Mesothelial cell of epicardium (in vitro differentiated cells): ENCODE measurements at places on chromosomes 2 and 18. TPM values are rescaled to one million over a fixed set of nuclear protein-coding genes. Genes with fewer than 3 reads are reported as not detected.

DNA sequence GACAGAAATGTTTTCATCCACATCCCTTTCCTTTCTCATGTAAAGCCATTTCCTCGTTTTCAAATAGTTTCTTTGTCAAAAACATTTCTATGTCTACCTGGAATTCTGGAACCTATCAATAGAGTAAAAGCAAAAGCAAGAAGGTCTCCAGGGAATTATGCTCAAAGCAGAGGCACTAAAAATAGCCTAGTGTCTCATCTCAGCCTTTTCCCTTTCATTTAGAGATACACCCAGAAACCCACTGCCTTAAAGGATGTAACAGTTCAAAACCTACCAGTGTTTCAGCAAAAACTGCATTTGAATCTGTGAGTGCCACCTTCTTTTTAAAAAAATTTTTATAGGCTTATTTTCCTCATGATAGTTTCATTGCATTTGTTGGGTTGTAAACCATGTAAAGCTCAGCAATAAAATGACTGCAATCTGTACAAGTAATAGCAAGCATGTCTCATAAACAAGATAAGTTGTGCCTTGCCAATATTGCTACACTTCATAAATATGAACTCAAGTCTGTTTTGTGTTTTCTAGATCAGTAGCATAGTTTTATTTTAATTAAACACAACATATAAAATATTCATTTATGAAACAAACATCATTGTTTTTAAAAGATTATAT, 927.3 kb upstream of the ACVR2A start:
- H3K27me3 ChIP-seq, result no peaks in the 10 kb centered on the region
- no peak overlapping the region for H3K4me3 ChIP-seq
- H3K4me1 ChIP-seq, result peaks cover 3% of the 10 kb centered on the region
- no peaks in the 10 kb centered on the region for H3K36me3 ChIP-seq
- H3K27ac ChIP-seq, result no peak overlapping the region
- DNase-seq, result no peak

DNA sequence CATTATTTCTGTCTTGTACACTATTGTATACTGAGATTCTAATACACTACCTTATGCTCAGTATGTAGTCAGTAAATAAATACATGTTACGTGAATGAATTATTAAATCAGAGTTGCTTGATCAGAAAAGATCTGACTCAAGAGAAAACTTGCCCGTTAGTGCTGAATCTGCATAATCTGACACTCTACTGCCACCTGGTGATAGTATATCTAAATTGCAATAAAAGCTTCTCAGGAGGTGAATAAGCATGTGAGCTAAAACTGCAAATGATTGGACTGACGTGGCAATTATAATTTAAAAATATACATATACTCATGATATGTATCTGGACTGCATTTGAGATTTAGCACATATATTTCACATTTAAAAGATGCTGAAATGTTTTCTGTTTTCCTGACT, 70.4 kb downstream of the KIAA1328 start:
- H3K36me3 ChIP-seq, result peaks cover 4% of the 10 kb centered on the region
- no peak for DNase-seq
- no peaks in the 10 kb centered on the region for H3K4me1 ChIP-seq
- H3K27ac ChIP-seq, result no peak overlapping the region

- H3K4me3 ChIP-seq, result no peak overlapping the region
- peaks cover 6% of the 10 kb centered on the region for H3K36me3 ChIP-seq
- H3K27me3 ChIP-seq, result peaks cover 7% of the 10 kb centered on the region
- peaks cover 19% of the 10 kb centered on the region for H3K4me1 ChIP-seq
- no peak overlapping the region for H3K27ac ChIP-seq
Observed at GRCh38 chr2:74735009-74735408, 81.0 kb downstream of the SEMA4F start.

DNA sequence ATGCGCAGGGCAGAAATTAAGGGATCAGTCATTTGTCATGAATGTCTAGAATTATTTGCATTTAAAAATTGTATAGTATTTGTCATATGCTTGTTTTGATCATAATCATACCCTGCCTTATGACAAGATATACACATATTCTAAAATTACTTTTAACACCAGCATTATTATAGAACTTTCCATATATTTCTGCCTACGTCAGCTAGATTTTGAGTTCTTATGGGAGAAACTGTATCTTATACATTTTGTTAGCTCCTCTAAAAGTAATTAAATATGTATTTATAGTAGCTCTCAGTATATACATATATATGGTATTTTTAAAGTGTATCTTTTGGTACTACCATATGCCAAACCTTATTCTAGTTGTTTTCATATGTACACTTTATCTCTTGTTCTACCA, 441.9 kb downstream of the CPS1 start:
- DNase-seq, result no peak
- H3K36me3 ChIP-seq, result no peaks in the 10 kb centered on the region
- H3K4me3 ChIP-seq, result no peak overlapping the region
- H3K27me3 ChIP-seq, result no peaks in the 10 kb centered on the region
- H3K4me1 ChIP-seq, result peaks cover 4% of the 10 kb centered on the region
- no peak overlapping the region for H3K27ac ChIP-seq

- H3K4me3 ChIP-seq, result no peak overlapping the region
- no peaks in the 10 kb centered on the region for H3K27me3 ChIP-seq
- H3K27ac ChIP-seq, result no peak overlapping the region
- peaks cover 23% of the 10 kb centered on the region for H3K4me1 ChIP-seq
Observed at GRCh38 chr2:236550290-236550689, 19.3 kb upstream of the ACKR3 start.

- peaks cover 64% of the 10 kb centered on the region for H3K27me3 ChIP-seq
- H3K4me3 ChIP-seq, result no peak overlapping the region
- H3K4me1 ChIP-seq, result no peaks in the 10 kb centered on the region
- no peak overlapping the region for H3K27ac ChIP-seq
- no peaks in the 10 kb centered on the region for H3K36me3 ChIP-seq
Observed at GRCh38 chr2:1989216-1989615, 244.9 kb upstream of the PXDN start.

DNA sequence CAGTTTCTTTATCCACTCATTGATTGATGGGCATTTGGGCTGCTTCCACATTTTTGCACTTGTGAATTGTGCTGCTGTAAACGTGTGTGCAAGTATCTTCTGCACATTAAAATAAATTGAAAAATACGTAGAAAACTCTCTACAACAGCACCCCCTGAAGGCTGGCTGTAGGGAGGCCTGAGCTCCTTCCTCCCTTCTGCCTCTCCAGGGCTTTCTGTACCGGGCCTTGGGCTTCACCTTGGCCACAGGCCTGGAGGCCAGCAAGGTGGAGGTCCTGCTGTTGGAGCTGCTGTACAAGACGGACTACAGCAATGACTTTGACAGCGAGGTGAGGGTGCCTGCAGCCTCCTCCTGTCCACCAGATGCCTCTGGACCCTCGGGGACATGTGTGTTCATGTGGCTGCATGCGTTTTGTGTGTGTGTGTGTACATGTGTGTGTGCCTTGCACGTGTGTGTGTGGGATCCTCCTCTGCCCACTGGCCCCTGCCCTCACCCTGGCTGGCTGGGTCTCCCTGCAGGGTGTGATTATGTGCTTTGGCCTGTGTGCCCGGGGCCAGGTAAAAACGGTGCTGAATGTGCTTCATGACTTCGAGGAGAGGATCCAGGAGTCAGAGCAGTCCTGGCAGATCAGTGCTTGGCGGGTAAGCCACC, 29.2 kb downstream of the MROH2A start:
- no peak overlapping the region for H3K4me3 ChIP-seq
- H3K4me1 ChIP-seq, result no peaks in the 10 kb centered on the region
- H3K36me3 ChIP-seq, result no peaks in the 10 kb centered on the region
- H3K27me3 ChIP-seq, result peaks cover 59% of the 10 kb centered on the region
- DNase-seq, result no peak

DNA sequence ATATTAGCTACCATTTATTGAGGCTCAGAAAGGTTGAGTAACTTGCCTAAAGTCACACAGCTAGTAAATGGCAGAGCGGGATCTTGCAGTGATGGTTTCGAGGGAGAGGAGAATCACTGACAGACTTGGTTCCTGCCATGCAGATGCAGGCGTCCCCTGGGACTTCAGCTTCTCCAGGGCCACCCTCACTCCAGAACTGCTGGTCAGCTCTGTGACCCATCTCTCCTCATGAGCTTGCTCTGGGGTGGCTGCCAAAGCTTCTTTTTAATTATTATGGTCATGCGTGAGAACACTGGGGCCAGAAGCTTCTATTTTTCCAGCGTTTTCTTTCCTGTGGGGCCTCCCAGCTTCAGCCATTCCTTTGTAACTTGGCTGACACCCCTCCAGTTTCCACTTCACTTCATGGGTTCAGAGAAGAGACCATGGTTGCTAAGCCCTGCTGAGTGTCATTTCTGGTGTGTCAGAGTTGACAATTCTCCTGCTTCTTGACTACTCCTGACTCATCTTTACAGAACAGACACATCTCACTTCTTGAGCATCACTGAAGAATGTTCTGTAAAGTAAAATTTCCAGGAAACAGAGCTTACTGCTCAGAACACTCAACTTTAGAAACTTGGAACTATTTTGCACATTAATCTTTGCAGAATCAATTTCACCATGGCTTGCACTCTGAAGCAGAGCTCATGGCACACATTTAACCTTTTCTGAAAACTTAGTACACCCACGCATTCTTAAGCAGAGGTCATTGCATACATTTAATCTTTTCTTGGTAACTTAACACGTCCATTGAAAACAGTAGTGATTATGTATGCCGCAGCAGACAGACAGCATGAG, 70.4 kb downstream of the IL1R2 start:
- no peaks in the 10 kb centered on the region for H3K27me3 ChIP-seq
- DNase-seq, result no peak
- H3K36me3 ChIP-seq, result no peaks in the 10 kb centered on the region
- peaks cover 41% of the 10 kb centered on the region for H3K4me1 ChIP-seq
- peak overlapping the region; percentile 62 for H3K27ac ChIP-seq
- H3K4me3 ChIP-seq, result no peak overlapping the region

GRCh38 chr2:48200620-48201293, 294.5 kb upstream of the FBXO11 start:
- H3K4me3 ChIP-seq, result no peak overlapping the region
- no peak overlapping the region for H3K27ac ChIP-seq
- H3K27me3 ChIP-seq, result no peaks in the 10 kb centered on the region
- H3K36me3 ChIP-seq, result no peaks in the 10 kb centered on the region
- peaks cover 3% of the 10 kb centered on the region for H3K4me1 ChIP-seq

- no peak overlapping the region for H3K27ac ChIP-seq
- H3K4me3 ChIP-seq, result no peak overlapping the region
- no peaks in the 10 kb centered on the region for H3K27me3 ChIP-seq
- no peaks in the 10 kb centered on the region for H3K36me3 ChIP-seq
- peaks cover 37% of the 10 kb centered on the region for H3K4me1 ChIP-seq
- no peak for DNase-seq
Observed at GRCh38 chr2:45889053-45889452, 237.6 kb downstream of the PRKCE start.

DNA sequence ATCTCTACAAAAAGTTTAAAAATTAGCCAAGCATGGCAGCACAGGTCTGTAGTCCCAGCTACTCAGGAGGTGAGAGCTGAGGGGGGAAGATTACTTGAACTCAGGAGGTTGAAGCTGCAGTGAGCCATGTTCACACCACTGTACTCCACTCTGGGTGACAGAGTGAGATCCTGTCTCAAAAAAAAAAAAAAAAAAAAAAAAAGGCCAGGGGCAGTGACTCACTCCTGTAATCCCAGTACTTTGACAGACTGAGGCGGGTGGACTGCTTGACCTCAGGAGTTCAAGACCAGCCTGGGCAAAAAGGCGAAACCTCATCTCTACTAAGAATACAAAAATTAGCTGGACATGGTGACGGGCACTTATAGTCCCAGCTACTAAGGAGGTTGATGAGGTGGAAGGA, 37.0 kb downstream of the PUM2 start:
- no peak overlapping the region for H3K27ac ChIP-seq
- H3K4me1 ChIP-seq, result peaks cover 5% of the 10 kb centered on the region
- H3K27me3 ChIP-seq, result no peaks in the 10 kb centered on the region
- no peak overlapping the region for H3K4me3 ChIP-seq

RIT2 gene
- total RNA-seq, result 0.57 TPM in 1 of 3 replicates, not detected in the others

KLHL41 gene
- 0.41 to 0.66 TPM (median 0.56 TPM) in 3 replicates for total RNA-seq
